ENCODE measurements at places on chromosomes 4 and X. TPM values are rescaled to one million over a fixed set of nuclear protein-coding genes. Genes with fewer than 3 reads are reported as not detected.

GRCh38 chrX:20061855-20062254 lies 54.9 kb downstream of the MAP7D2 start:
- no peak overlapping the region for H3K27ac ChIP-seq
- no peak for DNase-seq
- no peaks in the 10 kb centered on the region for H3K27me3 ChIP-seq
- no peaks in the 10 kb centered on the region for H3K4me1 ChIP-seq
- H3K36me3 ChIP-seq: no peaks in the 10 kb centered on the region
- no peak overlapping the region for H3K4me3 ChIP-seq

DNA sequence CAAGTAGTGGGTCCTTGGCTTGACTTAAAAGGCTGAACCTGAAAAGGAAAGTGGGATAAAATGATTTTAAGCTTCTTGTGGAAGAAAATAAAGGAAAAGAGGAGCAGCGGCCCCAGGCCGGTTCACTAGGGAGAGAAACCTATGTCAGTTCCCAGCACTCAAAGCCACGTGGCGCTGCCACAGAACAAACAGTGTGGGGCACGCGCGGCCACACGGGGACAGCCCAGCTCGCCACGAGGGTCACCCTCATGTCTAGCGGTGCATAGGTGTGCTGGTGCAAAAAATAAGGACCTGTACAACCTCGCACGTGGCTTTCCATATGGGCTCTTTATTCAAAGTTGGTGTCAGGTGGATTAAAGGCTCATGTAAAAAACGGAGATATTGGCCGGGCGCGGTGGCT lies 17.1 kb downstream of the MSANTD1 start:
- no peak overlapping the region for H3K27ac ChIP-seq
- no peak overlapping the region for H3K4me3 ChIP-seq
- peaks cover 13% of the 10 kb centered on the region for H3K4me1 ChIP-seq
- H3K27me3 ChIP-seq: no peaks in the 10 kb centered on the region
- no peaks in the 10 kb centered on the region for H3K36me3 ChIP-seq

DNA sequence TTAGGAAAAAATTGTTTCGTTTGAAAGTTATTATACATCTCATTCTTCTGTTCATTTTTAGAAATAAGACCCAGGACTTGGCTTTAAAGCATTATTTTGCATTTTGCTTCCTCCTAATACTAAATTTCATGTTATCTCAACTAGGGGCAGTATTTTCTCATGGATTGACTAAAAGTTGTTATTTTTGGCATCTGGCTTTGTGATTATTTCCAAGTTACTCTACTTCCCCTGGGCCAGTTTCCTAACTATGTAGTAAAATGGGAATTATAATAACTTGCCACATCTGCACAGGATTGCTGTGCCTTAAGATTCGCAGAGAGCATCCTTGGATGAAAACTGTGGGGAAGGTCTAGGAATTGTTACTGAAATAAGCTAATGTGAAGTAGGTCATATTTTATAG lies 3.0 kb downstream of the RBPJ start:
- H3K4me1 ChIP-seq: peaks cover 14% of the 10 kb centered on the region
- H3K36me3 ChIP-seq: no peaks in the 10 kb centered on the region
- H3K27me3 ChIP-seq: no peaks in the 10 kb centered on the region

Gene POU3F4
- total RNA-seq: not detected

- no peak overlapping the region for H3K27ac ChIP-seq
- H3K4me1 ChIP-seq: no peaks in the 10 kb centered on the region
- H3K27me3 ChIP-seq: no peaks in the 10 kb centered on the region
- DNase-seq: no peak
Measured at GRCh38 chr4:85514117-85514516, 39.2 kb downstream of the ARHGAP24 start.

Gene ANKRD50
- total RNA-seq: 21.1 TPM

Gene CTSO
- 31.1 TPM for total RNA-seq

Gene FREM3
- total RNA-seq: 0.14 TPM

- H3K27me3 ChIP-seq: no peaks in the 10 kb centered on the region
- H3K36me3 ChIP-seq: no peaks in the 10 kb centered on the region
- no peaks in the 10 kb centered on the region for H3K4me1 ChIP-seq
- H3K4me3 ChIP-seq: no peak overlapping the region
Measured at GRCh38 chr4:26191353-26191752, 129.5 kb upstream of the RBPJ start.

Gene PF4V1
- not detected for total RNA-seq

GRCh38 chrX:109739625-109740432 lies 6.8 kb upstream of the ACSL4 start:
- no peak overlapping the region for H3K4me3 ChIP-seq
- H3K36me3 ChIP-seq: no peaks in the 10 kb centered on the region
- no peak overlapping the region for H3K27ac ChIP-seq
- DNase-seq: no peak
- no peaks in the 10 kb centered on the region for H3K4me1 ChIP-seq

Gene NUDT10
- 3.8 TPM for total RNA-seq

GRCh38 chr4:56803471-56803870 lies 18.0 kb downstream of the SPINK2 start:
- no peaks in the 10 kb centered on the region for H3K36me3 ChIP-seq
- H3K27ac ChIP-seq: no peak overlapping the region
- no peak overlapping the region for H3K4me3 ChIP-seq
- no peaks in the 10 kb centered on the region for H3K27me3 ChIP-seq
- DNase-seq: no peak
- peaks cover 7% of the 10 kb centered on the region for H3K4me1 ChIP-seq

Gene TNIP3
- total RNA-seq: 1.1 TPM

DNA sequence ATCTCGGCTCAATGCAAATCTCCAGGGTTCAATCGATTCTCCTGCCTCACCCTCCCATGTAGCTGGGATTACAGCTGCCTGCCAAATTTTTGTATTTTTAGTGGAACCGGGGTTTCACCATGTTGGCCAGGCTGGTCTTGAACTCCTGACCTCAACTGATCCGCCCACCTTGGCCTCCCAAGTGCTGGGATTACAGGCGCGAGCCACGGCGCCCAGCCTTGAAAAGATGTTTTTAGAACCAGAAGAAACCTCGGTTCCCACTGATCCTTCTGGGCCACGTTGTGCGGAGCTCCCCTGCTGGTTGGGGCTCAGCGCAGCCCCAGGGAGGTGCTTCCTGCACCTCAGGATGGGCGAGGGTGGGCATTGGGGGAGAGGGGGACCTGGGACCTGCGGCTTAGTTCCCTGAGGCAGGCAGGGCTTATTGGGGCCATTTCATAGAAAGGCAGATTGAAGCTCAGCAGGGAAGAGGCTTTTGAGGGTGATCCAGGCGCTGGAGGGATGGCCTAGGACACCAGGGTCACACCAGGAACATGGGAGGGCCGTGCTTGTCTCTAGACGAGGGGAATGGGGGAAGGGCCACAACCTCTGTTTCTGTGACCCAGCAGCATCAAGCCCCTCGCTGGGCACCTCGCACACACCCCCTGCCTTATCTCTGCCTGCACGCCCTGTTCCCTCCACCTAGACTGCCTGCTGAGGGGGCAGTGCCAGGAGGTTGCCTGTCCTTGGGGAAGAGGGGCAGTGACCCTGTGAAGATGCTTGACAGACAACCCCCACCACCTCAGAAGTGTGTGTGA lies 6.3 kb upstream of the ADD1 start:
- peaks cover 28% of the 10 kb centered on the region for H3K4me1 ChIP-seq
- H3K36me3 ChIP-seq: no peaks in the 10 kb centered on the region
- DNase-seq: no peak
- H3K27me3 ChIP-seq: no peaks in the 10 kb centered on the region
- peak overlapping the region; percentile 66 for H3K4me3 ChIP-seq
- H3K27ac ChIP-seq: peak overlapping the region; percentile 61

DNA sequence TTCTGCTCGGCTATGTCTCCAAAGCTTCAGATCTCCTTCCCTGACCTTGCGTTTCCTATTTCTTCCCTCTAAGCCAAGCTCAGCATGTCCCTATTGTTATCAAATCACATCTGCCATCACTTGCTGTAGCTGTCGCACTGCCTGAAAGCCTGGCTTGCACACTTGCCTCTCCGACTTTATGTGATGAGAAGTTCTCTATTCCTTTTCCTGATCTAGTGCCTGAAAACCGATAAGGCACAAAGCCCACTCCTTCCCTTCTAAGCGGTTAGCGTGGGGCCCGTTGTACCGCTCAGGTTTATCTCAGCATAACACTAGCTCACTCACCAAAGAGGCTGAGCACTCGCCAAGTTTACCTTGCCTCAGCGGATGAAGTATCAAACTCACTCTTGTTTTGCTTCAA lies 816 bp downstream of the NMU start:
- no peaks in the 10 kb centered on the region for H3K36me3 ChIP-seq
- peaks cover 13% of the 10 kb centered on the region for H3K4me1 ChIP-seq
- peak overlapping the region; percentile 71 for H3K4me3 ChIP-seq
- H3K27me3 ChIP-seq: no peaks in the 10 kb centered on the region
- no peak overlapping the region for H3K27ac ChIP-seq

Gene GAGE12J
- not detected for total RNA-seq

Gene UGT2A1
- not detected for total RNA-seq

DNA sequence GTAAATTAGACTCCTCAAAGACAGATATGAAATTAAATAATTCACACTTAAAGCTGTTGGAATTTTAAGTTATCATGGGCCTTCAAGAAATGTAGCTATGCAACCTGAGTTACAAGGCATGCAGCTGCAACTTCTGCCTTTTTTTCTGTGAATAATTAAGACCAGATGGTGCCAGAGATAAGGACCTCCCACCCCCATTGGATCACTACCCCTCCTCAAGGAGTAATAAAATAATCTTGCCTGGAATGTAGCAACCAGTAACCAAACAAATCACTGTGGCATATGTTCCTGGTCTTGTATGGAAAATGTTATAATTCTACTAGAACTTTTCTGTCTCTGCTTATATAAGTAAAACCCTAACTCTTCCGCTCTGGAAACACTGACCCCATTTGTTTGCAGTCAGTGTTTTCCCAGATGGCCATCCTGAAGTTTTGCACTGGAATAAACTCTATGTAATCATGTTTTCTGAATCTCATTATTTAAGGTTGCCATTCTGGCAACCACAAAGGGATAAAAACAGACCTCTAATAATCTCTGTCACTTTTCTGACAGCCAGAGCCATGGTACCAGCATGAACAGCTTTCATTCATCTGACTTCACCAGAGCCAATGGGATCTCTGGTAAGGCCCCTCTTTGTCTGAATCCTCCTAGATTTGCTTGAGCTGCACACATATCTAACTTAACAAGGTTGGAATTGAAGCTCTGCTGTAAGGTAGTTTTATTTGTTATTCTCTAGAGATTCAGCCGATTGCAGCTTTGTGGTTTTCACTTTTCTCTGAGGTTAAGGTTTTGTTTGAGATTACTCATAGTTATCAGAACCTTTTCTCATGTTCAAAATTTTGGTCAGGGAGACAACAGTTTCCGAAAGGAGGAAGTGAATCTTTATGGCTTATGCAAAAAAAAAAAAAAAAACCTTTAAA lies 274.6 kb downstream of the NAF1 start:
- no peaks in the 10 kb centered on the region for H3K36me3 ChIP-seq
- no peaks in the 10 kb centered on the region for H3K4me1 ChIP-seq
- no peak overlapping the region for H3K27ac ChIP-seq
- H3K27me3 ChIP-seq: no peaks in the 10 kb centered on the region

Gene SPANXB1
- total RNA-seq: not detected

Gene GPRIN3
- 5.7 TPM for total RNA-seq

Data from thoracic aorta (tissue), 2 donors.